ENCODE measurements at places on chromosomes 16 and 17.

DNA sequence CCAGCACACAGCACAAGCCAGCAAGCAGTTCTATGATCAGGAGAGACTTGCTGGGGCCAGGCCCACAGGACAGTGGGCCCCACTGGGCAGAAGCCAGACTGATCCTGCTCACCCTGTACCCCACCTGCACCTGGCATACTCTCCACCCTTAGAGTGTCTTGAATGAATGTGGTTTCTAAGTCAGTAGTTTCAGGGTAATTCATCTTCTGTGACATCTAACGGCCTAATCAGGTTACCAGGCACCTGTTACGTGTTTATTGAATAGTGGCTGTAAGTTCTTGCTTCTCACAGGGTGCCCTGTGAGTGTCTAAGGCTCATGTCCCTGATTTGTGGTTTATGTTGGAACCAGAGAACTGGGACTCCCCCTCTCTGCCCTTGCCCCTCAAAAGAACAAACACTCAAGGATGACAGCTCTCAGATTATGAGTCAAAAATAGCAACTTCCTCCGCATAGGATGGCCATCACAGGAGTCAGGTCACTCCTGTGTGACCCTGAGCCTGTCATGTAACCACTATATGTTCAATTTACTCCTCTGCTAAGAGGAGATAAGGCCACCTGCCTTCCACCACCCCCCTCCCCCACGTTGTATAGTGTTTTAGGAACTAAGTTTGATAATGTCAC, 7.0 kb upstream of the OR2C1 start:
- DNase-seq: no peak

DNA sequence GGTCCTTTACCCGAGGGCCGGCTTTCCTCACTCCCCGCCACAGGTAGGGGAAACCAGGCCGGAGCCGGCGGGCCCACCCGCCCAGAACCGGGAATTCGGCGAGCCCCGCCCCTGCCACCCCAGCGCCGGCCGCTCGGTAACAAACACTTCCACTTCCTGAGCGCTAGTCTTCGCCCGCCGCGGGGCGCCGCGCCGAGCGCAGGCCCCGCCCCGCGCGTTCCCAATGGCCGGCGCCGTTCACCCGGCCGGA, 224 bp upstream of the NHERF1 start:
- DNase-seq: peak; percentile 85

DNA sequence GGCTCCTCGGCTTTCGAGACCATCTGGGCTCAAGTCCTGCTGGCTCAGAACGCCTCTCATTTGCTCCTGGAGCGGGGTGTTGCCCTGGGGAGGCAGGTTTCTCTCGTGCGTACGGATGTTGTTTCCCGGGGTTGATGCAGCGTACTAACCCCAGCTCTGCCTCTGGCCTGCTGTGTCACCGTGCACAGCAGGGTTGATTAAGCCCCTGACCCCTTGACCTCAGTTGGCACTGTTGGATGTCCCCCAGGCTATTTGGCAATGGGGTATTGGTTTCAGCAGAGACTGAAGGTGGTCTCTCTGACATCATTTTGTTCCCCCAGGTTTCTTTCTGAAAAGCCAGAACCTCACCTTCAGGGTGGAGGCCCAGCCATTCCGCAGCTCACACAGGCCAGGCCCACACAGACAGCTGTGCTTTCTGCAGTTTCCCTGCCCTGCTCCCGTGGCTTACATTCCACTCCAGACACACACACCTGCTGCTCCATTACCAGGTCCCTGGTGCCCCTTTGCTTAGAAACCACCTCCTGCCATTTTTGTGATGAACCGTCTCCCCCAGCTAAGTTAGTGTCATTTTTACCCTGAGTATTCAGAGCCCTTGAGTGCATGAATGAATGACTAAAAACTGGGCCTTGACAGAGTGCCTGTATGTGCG, 233.5 kb downstream of the CCDC182 start:
- DNase-seq: no peak

GRCh38 chr16:17939723-17940122, 396.8 kb downstream of the NPIPA8 start:
- DNase-seq: no peak

DNA sequence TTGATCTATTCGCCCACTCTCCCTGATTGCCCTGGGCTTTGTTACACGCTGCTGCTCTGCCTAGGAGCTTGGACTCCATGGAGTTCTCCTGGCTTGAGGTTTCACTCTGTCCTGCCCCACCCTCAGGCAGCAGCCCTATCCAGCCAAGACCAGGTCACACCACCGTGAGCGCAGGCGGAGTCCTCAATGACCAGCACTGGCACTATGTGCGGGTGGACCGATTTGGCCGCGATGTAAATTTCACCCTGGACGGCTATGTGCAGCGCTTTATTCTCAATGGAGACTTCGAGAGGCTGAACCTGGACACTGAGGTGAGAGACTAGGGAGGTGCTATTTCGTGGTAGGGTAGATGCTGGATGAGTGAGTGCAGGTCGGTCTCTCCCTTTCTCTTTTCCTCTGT, 3.5 kb downstream of the CNTNAP1 start:
- DNase-seq: no peak

- no peak for DNase-seq
Observed at GRCh38 chr17:4580291-4580690, 4.0 kb upstream of the SMTNL2 start.

DNA sequence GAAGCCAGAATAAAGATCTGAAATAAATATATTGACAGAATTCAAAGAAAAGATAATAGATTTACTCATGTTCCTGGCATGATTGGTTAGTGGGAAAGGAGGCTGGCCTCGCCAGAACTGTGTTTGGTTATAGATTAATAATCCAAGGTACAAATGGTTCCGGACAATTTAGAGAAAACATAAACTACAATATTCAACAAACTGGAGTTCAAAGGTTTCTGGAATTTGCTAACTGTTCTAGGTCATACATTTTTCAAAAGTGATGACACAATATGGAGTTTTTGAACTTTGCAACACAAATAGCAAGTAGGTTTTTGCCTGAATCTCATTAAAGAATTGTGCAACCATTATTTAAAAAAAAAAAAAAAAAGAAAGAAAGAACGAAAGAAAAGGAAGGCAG, 251.7 kb upstream of the SALL1 start:
- DNase-seq: no peak

All from HuH-7.5 (cell line).